ENCODE measurements at places on chromosomes 4 and X. TPM values are rescaled to one million over a fixed set of nuclear protein-coding genes. Genes with fewer than 3 reads are reported as not detected.

Gene DDIT4L
- total RNA-seq = 3.8 TPM

Gene TKTL2
- total RNA-seq = not detected

Gene FGF5
- not detected for total RNA-seq

Gene SSX2B
- total RNA-seq = not detected

- no peak overlapping the region for H3K4me3 ChIP-seq
- H3K27ac ChIP-seq = no peak overlapping the region
- no peak for DNase-seq
- peaks cover 11% of the 10 kb centered on the region for H3K36me3 ChIP-seq
These were observed 11.4 kb upstream of the TADA2B start for GRCh38 chr4:7031558-7032449.
